ENCODE measurements at places on chromosomes 6 and 20.
A peak's percentile ranks its signal among the peaks of the same experiment; 100 is the strongest.

GRCh38 chr6:71080826-71081225 lies 124.0 kb upstream of the B3GAT2 start:
- no peak for DNase-seq

DNA sequence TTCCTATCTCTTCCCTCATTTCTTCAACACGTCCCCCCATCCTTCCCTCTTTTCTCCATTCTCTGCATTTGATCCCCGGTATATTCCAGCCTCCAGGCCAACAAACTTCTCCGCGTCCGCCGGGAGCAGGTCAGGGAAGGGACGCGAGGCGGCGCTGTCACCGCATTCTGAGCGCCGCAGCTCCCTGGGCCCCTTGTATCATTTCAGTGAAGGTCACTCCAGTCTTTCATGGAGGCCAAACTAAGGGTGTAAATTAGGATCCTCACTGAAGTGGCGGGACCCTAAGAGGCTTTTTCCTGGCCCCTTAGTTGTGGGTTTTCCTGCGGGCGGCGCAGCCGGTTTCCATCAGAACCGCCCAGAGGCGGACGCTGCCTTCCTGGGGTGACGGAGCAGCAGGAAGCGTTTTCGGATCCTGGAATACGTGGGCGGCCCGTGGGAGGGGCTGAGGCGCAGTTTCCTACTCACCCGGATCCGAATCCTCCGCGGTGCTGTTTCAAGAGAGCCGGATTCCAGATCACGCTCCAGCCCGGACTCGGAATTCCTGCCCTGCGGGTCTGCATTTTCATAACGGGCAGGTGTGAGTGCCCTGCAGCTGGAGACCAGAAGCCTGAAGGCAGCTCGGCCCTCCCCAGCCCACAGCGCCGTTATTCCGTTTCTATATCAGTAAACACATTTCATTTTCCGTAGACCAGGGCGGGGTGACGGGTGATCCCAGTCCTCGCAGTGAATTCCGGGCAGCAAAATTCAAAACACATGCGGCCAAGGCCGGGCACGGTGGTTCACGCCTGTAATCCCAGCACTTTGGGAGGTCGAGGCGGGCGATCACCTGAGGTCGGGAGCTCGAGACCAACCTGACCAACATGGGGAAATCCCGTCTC lies 3.6 kb upstream of the MICA start:
- DNase-seq: peak; percentile 82

DNA sequence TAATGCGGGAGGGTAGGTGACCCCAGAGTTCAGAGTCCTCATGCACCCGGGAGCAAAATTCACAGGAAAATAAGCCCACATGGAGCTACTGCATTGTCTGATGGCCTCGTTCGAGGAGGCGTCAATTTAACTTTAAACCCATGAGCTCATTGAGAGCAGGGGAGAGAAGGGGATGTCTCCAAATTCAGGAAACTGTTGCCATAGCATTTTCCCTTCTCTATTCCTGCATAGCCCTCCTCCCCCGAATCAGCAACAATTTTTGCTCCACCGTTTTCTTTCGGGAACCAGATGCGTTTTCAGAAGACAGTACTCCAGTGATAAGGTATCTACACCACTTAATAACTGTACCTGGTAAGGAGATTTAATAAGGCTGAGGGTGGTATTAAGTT lies 324 bp upstream of the LAMP5 start:
- DNase-seq: peak; percentile 60

- no peak for DNase-seq
These were observed 23.7 kb upstream of the BPHL start for GRCh38 chr6:3094815-3095214.

DNA sequence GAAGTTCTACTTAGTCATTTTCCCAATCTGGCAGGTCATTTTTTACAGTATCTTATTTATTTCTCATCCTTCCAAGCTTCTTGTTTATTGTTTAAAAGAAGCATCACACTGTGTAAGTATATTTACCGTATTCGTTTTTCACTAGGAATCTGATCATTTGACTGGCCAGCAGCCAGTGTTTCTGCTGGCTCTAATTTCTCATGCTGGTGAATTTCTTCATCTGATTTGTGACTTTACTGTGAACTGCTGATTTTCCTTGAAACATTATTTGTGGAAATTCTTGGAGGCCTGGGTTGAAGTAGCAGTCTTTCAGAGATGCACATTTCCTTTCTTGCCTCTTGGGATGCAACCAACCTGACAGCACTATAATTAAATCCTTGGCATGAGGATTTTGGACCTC lies 65.9 kb downstream of the PREP start:
- no peak for DNase-seq

DNA sequence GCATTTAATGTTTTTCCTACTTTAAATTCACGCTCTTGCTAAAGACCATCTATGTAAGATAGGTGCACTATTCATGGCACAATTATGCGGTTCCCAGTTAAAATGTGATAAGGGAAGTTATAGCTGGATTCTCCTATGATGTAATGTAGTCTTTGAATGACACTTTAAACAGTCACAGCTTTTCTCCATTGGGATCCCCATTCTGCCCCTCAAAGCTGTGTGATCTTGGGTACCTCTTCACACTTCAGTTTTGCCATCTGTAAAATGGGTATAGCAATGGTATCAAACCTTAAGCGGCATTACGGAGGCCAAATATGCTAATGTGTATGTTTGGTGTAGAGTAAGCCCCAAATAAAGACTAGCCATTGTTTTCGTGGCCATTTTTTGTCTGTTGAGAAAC lies 64.7 kb upstream of the ZNF217 start:
- DNase-seq: no peak
